ENCODE measurements at places on chromosomes 3 and 15. TPM values are rescaled to one million over a fixed set of nuclear protein-coding genes. Genes with fewer than 3 reads are reported as not detected.

GRCh38 chr3:62128051-62128450 lies 245.3 kb downstream of the FEZF2 start:
- DNase-seq: no peak

SPSB4 gene
- polyA plus RNA-seq: 6.8 TPM

CCR8 gene
- polyA plus RNA-seq: not detected

PP2D1 gene
- polyA plus RNA-seq: 1.3 TPM

- DNase-seq: no peak
Measured at GRCh38 chr3:138433892-138434275, 532 bp upstream of the ESYT3 start.

COL6A6 gene
- polyA plus RNA-seq: 59.3 TPM

GP9 gene
- 1.7 TPM for polyA plus RNA-seq

- DNase-seq: no peak
Measured at GRCh38 chr3:166570102-166570501, 732.9 kb upstream of the BCHE start.

GRCh38 chr3:53650928-53651661 lies 156.7 kb downstream of the CACNA1D start:
- DNase-seq: no peak

Measured in right lung (tissue), 10 donors.